ENCODE measurements at places on chromosomes 2 and 18.
A peak's percentile ranks its signal among the peaks of the same experiment; 100 is the strongest.

- DNase-seq: no peak
Measured at GRCh38 chr2:109349503-109350465, 220.8 kb downstream of the SH3RF3 start.

GRCh38 chr2:229221641-229222040 is 49.4 kb downstream of the PID1 start:
- no peak for DNase-seq

- no peak for DNase-seq
Measured at GRCh38 chr2:26763019-26763418, 1.1 kb upstream of the SLC35F6 start.

DNA sequence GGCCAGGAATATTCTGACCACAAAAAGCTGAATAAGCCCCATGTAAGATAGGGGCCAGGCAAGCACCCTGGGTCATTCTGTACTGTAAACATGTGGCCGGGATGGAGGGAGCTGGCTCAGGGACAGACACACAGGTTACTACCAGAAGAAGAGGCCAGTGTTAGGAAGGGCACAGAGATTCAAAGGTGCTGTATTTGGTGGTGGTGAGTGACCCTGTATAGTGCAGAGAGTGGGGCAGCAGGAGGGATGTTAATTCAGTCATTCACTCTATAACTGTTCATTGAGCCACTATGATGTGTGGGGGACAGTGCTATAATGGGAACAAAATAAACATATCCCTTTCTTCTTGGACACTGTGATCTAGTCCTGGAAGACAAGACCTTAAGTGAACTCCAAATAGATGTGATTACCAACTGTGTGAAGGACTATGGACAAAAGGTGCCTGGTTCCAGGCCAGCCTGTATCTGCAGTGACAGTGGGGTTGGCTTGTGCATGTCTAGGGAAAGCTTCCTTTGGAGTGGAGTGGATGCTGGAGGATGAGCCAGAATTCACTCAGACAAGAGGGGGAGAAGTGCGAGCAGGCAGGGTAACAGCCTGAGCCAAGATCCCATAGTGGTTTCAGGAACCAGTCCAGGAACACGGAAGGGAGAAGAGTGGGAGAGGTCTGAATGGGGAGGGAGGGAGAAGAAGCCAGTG is 8.3 kb downstream of the MOCOS start:
- no peak for DNase-seq

DNA sequence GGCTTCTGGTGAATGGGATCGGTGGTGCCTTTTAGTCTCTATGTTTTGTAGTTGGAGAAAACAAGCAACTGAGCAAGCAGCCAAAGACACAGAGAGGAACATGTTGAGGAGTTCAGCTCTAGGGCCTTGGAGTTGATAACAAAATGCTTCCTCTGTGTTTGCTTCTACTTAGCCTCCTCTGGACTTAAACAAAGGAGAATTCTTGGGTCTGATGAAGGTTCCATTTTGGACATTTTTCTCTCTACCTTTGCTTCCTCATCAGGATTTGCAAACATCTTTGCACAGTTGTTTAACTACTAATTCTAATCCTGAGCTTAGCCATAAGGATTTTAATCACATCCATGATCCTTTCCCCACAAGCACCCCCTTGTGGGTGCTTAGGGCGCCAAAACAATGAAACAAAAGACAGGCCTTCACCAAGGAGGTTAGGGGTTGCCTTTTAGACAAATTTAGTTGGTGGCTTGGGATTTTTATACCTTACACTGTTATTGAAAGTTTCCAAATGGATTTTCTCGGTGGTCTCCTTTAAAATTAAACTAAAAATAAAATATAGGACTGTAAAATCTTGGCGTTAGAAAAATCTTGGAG is 148.5 kb upstream of the SATB2 start:
- no peak for DNase-seq

- DNase-seq: no peak
Measured at GRCh38 chr18:3402982-3403451, 47.0 kb upstream of the TGIF1 start.

DNA sequence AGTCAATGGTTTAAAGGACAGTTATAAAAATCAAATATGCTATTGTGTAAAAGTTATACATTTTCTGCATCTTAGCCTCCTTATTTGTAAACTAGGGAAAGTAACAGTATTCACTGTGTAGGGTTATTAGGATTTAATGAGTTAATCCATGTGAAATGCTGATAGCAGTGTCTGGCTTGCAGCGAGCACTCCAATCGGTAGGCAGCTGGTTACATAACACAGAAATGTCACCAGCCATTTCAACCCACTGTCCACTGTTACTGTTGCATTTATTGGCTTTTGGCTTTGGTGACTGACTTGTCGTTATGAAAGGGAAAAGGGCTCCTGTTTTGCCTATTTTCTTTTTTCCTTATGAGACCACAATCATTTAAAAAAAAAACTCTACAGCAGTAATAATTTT is 38.9 kb downstream of the ID2 start:
- no peak for DNase-seq

GRCh38 chr2:56626927-56627326 is 443.1 kb downstream of the CCDC85A start:
- DNase-seq: no peak

GRCh38 chr2:173747035-173747434 is 218.1 kb downstream of the SP3 start:
- DNase-seq: no peak

- DNase-seq: no peak
Measured at GRCh38 chr2:139867601-139868226, 1087.5 kb upstream of the NXPH2 start.

GRCh38 chr2:206982360-206982955 is 43.1 kb downstream of the CPO start:
- DNase-seq: no peak

DNA sequence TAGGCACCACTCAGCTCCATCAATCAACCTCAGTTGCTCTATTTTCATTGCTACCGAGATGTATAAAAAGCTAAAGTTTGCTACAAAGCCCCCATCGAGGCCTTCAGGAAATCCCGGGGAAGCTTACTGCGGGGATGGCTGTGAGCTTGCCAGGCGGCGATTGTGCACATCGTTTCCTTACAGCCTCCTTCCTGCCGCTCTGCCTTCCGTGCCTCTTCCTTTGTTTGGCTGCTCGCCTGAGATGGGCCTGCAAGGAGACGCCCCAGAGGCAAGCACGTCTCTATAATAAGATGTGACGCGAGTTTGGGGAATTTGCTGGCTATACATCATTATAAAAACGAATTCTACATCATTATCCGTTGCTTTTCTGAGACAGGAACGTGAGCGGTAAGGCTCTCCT is 41.6 kb downstream of the DHRS9 start:
- no peak for DNase-seq

DNA sequence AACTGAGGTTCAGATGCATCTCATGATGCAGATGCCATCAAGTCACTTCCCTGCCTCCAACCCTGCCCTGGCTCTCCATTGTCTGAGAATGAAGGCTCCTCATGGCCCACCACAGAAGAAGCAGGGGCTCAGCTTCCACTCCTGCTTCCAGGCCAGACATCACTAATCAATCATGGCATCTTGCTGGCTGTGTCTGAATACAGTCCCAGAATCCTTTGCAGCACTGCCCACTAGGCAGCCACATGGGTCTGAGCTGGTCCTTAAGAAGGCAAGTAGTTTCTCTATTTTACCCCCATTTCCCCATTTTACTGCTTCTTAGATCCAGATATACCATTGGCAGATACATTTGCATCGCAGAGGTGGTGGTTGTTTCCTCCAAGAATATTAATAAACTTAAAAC is 7.3 kb downstream of the ASPRV1 start:
- no peak for DNase-seq

DNA sequence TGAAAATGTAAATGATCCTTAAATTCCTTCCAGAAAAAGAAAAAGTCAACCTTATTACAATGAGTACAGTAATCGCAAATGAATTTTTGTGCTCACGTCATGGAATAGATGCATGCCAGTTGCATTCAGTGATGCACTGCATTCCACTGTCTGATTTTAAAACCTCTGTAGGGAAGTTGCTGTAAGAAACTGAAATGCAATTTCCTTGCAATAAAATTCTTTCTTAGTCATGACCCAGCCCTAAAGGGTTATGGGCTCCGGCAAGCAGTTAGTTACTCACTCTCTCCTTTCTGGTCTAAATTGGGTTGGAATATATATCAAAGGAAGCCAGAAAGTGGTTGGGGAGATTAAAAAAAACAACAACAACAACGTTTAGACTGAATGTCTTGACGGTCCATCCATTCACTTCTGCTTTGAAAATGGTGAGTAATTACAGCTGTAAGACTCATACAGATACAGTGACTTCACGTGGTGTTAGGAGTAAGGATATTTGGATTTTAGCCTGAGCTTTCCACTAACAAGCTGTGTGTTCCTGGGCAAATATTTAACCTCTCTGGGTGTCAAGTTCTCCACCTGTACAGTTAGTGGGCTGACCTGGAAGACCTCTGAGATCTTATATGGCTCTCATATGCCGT is 8.6 kb upstream of the RND3 start:
- no peak for DNase-seq

- no peak for DNase-seq
Measured at GRCh38 chr2:24914713-24915112, 5.3 kb downstream of the ADCY3 start.

DNA sequence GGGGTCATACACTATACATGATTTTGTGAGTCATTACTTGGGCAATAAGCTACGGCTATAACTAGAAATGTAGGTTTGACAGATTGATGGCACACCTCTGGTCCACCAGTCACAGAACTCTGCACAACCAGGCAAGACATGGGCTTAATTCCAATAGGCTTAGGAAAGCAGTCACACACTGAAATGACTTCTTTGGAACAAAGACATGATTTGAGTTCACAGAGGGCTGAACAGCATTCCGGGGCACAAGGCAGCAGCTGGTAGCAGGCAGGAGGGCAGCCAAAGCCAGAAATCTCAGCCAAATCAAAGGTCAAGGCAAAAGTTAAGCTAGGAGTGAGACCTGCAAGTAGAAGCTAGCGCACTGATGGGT is 27.4 kb downstream of the FABP1 start:
- DNase-seq: no peak

GRCh38 chr2:147122944-147123343 is 721.9 kb upstream of the ACVR2A start:
- DNase-seq: no peak

- DNase-seq: no peak
Measured at GRCh38 chr2:217520356-217521010, 482.3 kb downstream of the TNS1 start.

DNA sequence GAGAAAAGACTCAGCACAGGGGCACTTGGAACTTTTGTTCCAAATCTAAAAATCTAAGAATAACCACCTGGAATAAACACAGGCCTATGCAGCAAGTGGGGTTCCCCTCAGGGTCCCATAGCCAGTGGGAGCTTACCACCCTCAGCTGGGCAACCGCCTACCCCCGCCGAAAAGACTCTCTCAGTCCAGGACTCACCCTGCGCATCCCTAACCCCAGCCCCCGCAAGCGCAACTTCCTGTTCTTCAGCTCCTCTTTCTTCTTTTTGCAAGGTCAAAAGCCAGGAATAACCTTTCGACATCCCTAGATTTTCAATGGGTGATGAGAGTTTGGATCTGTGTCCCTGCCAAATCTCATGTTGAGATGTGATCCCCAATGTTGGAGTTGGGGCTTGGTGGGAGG is 13.6 kb downstream of the CNDP1 start:
- DNase-seq: no peak

DNA sequence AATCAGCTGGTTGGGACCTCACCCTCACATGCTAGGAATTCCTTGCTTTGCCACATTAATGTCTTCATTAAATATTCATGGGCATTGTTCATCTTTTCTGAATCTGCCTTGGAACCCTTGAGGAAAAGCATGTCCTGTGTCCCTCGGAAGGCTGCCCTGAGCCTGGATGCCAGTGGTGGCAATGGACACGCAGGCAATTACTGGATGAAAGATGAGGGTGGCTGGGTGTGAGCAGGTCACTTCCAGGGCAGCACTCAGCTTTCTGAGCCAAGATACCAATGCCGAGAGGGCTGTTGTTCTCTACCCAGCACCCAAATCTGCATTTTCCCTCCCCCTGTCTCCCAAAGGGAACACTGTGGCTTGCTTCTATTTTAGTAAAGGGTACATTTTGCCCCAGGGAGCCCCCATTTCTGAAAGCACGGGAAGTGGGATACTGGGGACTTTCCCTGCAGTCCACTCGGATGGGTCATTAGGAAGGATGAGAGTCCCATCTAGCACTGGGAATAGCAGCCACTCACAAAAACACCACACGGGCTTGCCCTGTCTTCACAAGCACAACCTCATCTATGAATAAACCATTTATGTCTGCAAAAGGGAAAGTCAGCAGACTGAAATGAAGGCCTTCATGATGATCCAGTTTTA is 234.8 kb downstream of the SOX11 start:
- DNase-seq: no peak

GRCh38 chr2:181456660-181457120 is 496 bp upstream of the ITGA4 start:
- peak; percentile 75 for DNase-seq

GRCh38 chr2:201837824-201838431 is 31.6 kb downstream of the CDK15 start:
- no peak for DNase-seq

DNA sequence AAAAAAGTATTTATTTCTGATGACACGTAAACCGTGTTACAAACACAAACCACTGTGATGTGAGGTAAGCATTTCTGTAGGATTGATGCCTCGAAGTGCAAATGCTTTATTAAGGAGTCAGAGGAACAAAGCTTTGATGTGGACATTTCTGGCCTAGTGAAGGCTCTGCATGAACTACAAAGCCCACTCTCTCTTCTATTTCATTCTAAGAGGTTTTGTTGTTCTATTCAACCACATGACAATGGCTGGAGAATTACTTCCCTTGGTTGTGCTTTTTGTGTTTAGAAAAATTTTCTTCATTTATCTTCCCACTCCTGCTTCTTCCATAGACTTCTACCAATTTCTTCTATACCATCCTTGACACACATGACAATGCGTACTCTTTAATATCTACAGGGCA is 125.7 kb upstream of the CCDC195 start:
- no peak for DNase-seq

GRCh38 chr2:77862120-77862519 is 339.9 kb upstream of the LRRTM4 start:
- DNase-seq: no peak

DNA sequence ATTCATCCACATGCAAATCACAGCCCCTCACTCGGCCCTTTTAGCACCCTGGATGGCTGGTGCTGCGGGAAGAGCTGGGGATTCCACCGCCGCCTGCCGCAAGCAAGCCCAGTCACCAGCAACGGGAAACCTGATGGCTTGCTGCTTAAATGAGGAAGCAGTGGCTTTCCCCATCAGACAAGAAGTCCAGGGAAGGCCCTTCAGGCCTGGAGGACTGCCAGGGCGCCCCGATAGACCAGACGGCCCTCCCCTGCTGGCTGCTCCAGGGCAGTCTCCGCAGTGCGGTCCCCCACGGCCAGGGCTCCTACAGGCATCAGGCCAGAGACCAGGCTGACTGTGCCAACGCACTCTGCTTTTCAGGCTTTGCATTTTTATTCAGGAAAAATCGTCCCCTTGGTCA is 439.1 kb downstream of the EIPR1 start:
- DNase-seq: no peak

- DNase-seq: no peak
Measured at GRCh38 chr2:169002161-169002738, 28.9 kb downstream of the ABCB11 start.

Data from central memory CD8-positive, alpha-beta T cell (primary cell).